ENCODE measurements at places on chromosomes 4 and X.

DNA sequence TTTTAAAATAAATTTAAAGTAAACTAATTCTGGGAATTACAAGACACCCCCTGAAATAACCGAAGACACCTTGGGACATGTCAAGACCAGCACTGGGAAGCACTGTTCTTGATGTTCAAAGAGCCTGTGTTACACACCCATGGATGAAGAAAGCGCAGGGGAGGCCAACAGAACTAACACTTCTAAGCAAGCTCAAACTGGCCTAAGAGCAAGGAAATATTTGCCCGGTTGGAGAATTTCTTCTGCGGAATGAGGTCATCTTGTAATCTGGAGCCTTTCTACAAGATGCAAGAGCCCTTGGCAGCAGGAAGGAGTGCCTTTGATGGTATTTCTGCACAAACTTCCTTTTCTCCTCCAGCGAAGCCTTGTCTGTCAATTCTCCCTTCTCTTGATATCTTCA lies 9.3 kb upstream of the EFHC2 start:
- no peak for DNase-seq

GRCh38 chrX:22800360-22800759 lies 199.4 kb upstream of the DDX53 start:
- DNase-seq: no peak

DNA sequence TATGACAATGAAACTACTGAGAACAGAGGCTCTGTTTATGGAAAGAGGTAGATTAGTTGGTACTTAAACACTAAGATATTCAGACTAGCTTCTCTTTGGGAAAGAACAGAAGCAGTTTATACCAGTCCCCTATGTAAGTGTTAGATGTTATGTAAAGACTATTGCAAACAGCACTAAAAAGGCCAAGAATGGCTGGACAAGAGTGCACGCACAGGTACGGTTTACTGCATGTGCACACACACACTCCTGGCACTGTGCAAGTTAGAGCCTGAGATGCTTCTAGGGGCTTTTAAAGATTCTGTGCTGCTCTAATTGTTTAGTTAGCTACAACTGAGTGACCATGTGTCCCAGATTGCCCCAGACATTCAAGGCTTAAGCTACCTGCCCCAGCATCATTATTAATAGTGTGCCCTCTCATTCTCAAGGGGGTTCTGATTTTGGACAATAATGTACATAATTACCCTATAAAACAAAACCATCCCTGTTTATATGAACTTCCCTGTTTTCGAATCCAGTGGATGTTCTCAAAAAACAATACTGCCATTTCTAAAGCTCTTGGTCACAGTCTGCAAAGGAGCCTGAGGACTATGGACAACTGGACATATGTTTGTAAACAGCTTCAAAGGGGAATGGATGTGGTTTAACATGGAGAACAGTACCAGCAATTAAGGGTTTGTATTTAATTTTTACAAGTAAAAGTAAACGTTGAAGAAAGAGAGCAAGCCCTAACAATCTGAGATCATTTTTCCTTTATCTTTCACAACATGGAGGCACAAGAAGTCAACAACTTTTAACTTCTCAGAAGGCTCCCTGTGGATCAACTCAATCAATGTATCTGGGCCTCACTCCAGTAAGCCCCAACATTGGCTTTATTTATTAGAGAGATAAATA lies 2.0 kb downstream of the SETD7 start:
- no peak for DNase-seq

GRCh38 chrX:15594371-15594770 lies 6.4 kb downstream of the ACE2 start:
- DNase-seq: no peak

DNA sequence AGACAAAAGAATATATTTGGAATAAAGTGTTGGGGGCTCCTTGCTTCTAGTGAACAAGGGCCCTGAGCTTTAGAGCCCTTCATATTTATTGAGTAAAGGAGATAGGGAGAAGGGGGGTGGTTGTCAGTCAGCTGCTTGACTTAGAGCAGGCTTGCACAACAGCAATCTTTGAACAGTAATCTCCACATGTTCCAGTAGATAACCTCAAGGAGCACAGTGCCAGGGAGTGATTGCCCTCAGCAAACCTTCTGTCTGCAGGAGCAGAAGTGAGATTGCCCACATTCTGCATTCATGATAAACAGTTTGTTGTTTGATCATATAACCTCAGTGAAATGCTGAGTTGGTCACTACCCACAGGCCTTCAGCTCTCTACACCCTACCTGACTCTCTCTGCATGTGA lies 205.8 kb upstream of the CXCL13 start:
- DNase-seq: no peak

Data from mesothelial cell of epicardium (in vitro differentiated cells).